GM23248 (cell line): ENCODE measurements at places on chromosomes 1 and 21. TPM values are rescaled to one million over a fixed set of nuclear protein-coding genes. Genes with fewer than 3 reads are reported as not detected.

Gene C1orf53
- polyA plus RNA-seq, result 39.8 and 41.9 TPM in 2 replicates

Gene ARHGAP30
- polyA plus RNA-seq, result 0.21 and 0.29 TPM in 2 replicates

Gene PRR9
- polyA plus RNA-seq, result 0.30 and 0.47 TPM in 2 replicates

DNA sequence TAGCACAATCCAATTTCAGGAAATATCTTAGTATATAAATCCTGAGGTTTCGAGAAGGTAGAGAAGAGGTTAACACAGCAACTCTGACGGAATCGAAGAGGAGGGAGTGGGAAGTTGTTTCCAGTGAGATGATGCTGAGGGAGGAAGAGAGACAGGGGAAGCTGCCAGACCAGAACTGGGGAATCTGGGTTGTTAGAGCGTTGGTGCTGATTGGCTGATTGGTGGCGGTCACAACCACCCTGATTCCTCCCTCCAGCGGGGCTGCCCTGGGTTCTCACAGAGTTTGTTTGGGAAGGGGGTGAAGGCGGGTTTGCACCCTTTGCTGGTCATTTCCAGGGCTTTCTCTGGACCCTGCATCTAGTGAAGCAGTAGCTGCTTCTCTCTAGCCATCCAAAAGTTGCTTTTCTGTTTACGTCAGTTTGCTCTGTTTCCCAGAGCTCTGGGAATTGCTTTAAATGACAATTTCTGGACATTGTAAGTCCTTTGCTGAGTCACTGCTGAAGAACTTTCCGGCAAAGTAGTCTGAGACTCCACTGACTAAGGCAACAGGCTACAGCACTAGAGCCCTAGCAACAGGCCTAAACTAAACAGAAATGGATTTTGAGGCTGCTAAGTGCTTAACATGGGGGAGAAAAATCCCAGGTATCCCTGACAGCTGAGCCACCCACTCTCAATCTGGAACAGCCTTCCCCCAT lies 90.1 kb downstream of the TENT5C start:
- DNase-seq, result peak; percentile 98

- peak; percentile 45 for DNase-seq
Observed at GRCh38 chr21:34796518-34797200, 127.9 kb downstream of the CLIC6 start.

DNA sequence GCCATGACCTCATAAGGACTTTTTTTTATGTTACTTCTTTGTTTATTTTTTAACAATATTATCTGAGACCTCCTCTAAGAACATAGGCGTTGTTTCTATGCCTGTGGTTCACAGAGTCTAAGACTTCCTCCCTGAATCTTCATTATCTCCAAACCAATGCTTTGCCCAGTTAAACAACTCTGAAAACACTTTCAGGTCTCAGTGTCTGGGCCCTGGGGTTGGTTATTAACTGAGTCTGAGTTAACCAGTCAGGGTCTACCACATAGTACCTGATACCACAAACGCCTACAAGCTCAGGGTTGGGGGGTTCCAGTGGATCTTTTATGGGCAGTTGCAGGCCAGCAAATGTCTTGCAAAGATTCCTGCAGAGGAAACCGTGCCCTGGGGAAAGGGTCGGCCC lies 138.2 kb downstream of the AJAP1 start:
- DNase-seq, result no peak

- no peak for DNase-seq
Observed at GRCh38 chr1:36693161-36693525, 210.4 kb upstream of the CSF3R start.
